ENCODE measurements at places on chromosomes 7 and 10.

DNA sequence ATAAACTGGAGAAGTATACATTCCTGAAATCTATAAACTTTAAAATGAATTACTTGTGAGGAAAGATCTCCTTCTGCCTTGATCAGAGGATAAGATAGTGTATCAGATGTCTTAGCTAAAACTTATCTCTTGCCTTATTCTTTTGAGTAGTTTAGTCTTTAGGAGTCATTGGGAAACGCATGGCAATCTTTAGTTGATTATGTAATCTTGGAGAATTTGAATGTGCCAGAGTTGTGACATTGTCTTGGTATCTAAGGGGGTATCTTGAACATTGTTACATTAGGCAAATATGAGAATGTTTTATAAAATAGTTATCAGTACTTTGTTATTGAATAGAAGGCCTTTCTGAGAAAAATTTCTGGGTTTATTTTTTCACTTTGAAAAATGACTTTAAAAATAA lies 61.6 kb upstream of the ADRA2A start:
- DNase-seq, result no peak

DNA sequence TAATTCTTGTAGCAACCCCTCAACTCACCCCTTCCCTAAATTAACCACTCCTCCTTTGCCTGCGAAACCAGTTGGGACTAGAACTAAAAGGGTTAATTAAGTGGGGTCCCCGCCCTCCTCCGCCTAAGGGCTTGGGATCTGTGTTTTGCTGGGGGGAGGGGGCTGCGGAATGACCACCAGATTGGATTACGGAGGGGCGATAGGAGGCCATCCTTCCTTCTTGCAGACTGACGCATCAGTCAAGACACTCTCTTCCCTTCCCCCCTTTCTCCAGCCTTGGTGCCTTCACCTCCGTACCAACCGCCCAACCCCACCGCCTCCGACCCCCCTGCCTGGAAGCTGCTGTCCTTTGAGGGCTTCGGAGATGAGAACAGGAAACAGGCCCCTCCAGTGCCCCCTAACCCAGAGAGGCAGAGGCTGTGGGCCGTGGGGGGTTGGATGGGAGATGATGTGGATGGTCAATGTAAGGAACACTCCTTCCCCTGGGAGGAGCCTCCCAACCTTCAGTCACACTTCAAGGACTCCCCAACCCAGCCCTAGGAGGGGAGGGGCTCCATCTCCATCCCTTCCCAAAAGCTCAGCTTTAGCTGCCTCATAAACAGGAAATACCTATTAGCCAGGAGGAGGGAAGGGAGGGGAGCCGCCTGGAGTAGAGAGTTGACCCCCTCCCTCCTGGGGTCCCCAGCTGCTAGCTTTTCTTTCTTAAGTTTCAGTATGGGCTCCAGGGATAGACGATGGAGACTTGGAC lies 997 bp upstream of the LDB1 start:
- DNase-seq, result no peak

DNA sequence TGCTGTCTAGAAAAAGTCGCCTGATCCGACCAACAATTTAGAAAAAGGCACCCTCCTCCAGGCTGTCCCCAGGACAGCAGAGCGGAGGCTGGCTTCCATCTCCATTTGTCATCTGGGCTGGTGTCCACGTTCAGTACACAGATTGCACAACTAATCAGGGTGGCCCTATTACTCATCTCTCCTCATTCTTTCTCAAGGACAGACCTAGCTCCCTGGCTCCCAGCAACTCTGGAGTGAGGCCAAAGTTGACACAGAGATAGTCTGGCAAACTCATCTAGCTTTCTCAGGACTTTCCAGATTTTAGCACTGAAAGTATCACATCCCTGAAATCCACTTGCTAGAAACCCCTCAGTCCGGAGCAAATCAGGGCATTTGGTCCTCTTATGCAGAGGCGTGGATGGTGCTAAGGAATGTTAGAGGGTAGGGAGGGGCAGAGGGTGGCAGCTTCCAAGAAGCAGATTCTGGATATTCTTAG lies 75.1 kb downstream of the DNAH11 start:
- no peak for DNase-seq

- DNase-seq, result no peak
Observed at GRCh38 chr10:128083191-128083895, 42.9 kb downstream of the MKI67 start.

DNA sequence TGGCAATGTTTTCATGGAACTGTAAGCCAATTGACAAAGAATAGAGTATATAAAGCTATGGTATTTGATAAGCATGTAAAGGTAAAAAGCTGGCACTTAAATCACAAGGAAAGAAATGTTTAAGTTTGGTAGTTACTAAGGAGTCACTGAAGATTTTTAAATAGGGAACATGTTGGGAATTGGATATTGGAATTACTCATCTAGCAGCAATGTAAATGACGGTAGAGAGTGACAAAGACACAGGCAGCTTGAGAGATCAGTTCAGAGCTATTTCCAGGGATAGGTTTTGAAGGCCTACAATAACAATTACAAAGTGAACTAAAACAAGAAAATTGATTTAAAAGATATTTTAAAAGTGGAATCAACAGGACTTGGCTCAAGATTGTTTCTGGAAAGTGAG lies 36.8 kb downstream of the SP8 start:
- DNase-seq, result no peak

- DNase-seq, result no peak
Observed at GRCh38 chr10:116716381-116716780, 26.0 kb downstream of the HSPA12A start.

GRCh38 chr10:132684164-132684891 lies 101.6 kb downstream of the NKX6-2 start:
- DNase-seq, result no peak

DNA sequence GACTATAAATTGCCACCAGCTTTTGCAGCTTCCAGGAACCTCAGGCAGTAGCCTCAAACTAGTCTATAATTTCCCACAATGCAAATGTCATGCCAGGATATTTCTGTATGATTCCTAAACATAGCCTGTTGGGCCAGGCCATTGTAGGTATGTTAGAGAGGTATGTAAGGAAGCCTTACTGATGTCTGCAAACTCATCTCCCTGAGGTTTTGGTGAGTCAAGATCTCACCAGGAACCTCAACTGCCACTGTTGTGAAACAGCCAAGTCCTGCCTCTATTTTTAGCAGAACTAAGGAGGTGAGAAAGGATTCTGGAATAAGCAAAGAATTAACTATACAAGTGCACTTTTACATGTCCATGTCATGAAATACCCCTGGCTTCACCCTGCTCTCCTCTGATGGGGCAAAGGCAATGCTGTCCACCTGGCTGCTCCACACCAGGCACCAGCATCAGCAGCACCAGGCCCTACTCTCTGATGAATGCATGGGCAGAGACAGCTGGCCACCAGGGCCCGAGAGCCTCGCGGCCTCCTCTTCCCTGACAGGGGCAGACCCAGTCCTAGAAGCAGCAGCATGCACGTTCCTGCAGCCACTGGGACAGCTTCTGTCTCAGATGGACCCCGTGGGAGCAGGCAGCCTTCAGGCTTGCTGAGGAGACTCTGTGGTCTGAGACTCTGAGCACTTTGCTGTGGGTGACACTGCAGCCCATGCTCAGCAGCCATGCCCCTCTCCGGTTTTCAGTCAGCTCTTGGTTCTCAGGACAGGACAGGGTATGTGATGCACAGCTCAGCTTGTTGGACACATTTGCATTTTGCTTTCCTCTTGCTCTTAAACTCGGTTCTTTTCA lies 147.3 kb downstream of the ZMYND11 start:
- no peak for DNase-seq

GRCh38 chr7:40571796-40572195 lies 437.0 kb downstream of the SUGCT start:
- no peak for DNase-seq

DNA sequence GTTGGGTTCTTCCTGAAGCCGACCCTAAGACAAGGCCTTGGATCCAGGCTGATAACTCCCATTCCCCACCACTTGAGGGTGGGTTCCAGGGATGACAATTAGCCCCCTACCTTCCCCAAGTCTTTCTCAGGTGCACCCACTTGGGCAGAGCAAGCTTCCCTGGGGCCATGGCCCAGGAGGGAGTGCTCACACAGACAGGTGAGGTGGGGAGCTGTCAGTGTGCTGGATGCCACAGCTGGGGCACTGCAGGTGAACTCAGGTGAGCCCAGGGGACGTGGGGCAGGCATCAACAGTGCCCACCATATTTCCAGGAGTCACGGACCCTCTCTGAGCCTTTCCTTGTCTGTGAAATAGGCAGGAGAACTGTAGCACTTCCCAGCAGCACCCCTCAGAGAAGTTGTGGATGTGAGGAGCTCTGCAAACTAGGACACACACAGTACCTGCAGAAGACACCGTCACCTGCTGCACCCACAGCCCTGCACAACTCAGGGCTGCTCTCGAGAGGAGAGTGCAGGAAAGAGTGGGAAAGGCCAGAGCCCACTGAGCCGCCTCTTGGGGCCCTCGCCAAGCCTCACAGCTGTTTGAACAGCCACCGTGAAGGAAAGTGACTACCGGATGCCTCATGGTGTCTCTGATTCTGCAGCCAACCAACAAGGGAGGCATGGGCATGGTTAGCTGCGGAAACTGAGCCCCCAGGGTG lies 17.9 kb downstream of the SH3PXD2A start:
- no peak for DNase-seq

- no peak for DNase-seq
Observed at GRCh38 chr7:8217200-8218068, 44.5 kb downstream of the ICA1 start.

- DNase-seq, result no peak
Observed at GRCh38 chr7:137674551-137675409, 172.0 kb downstream of the DGKI start.

GRCh38 chr7:130872341-130872740 lies 138.3 kb upstream of the KLF14 start:
- DNase-seq, result no peak

Data from NCI-H524 treated with DMSO at 0.1 percent for 48 hours (cell line).